ENCODE measurements at places on chromosomes 6 and 20.

DNA sequence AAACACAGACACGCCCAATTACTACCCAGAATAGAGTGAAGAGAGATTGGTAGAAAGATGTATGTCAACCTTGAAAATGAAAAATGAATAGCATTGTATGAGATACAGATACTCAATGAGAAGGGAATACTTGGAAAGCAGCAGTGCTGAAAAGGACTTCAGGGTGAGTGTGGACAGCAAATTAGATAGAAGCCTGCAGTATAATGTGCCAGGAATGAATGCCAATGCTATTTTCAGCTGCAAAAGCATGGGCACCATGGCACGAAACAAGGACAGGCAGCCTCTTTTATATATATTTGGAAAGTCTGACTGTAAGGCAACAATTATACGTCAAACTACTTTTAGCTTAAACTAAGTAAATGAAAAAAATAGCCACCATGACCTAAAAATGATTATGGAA is 118.2 kb downstream of the PTCHD4 start:
- DNase-seq, result no peak

DNA sequence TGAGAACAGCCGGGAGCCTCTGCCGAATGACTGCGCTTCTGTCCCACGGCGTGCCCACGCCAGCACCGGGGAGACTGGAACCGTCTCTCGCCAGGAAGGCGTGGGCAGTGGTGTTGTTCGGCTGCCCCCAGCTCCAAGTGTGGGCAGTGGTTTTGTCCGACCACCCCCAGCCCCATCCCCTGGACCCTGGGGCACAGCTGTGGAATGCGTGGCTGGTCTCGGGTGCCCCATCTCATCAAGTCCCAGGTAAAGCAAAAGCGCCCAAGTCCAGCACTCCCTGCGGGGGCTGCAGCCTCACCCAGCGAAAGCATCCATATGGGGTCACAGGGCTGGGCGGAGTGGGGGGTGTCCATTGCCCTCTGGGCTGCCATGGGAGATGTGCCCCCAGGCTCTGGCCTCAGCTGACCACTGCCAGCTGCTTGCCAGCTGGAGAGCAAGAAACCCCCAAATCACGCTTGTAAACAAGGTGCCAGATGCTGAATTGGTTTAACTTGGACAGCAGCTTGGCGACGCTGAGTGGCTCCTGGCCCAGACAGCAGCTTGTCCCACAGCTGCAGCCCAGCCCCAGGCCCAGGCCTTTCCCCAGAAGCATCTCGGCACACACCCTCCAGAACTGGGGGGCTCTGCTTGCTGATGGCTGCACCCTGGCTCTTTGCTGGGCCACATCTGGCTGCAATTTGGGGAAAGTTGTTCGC is 4.5 kb downstream of the CABLES2 start:
- no peak for DNase-seq

GRCh38 chr6:53321701-53322100 is 27.0 kb downstream of the ELOVL5 start:
- no peak for DNase-seq

DNA sequence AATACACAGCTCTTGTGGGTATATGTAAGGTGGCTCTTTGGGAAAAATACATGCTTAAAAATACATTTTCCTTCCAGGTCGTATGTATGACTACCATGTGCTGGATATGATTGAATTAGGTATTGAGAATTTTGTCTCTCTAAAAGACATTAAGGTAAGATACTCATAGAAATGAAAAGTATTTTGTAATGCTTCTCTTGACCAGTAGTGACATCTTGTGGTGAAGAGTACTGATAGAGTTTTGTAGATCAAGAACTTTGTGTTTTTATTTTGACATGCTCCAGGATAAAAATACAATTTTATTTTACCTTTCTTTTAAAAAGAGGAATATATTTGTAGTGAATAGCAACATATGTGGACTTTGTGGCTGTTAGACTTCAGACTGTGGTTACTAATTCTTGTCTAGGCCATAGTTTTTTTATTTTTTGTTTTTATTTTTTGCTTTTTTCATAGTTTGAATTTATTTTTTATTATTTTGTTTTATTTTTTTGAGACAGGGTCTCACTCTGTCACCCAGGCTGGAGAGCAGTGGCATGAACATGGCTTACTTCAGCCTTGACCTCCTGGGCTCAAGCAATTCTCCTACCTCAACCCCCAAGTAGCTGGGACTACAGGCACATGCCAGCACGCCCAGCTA is 17.9 kb downstream of the RPF2 start:
- DNase-seq, result peak; percentile 47

GRCh38 chr6:57021086-57021720 is 25.3 kb upstream of the KIAA1586 start:
- DNase-seq, result peak; percentile 60

GRCh38 chr6:36320475-36320874 is 16.2 kb downstream of the BNIP5 start:
- no peak for DNase-seq

DNA sequence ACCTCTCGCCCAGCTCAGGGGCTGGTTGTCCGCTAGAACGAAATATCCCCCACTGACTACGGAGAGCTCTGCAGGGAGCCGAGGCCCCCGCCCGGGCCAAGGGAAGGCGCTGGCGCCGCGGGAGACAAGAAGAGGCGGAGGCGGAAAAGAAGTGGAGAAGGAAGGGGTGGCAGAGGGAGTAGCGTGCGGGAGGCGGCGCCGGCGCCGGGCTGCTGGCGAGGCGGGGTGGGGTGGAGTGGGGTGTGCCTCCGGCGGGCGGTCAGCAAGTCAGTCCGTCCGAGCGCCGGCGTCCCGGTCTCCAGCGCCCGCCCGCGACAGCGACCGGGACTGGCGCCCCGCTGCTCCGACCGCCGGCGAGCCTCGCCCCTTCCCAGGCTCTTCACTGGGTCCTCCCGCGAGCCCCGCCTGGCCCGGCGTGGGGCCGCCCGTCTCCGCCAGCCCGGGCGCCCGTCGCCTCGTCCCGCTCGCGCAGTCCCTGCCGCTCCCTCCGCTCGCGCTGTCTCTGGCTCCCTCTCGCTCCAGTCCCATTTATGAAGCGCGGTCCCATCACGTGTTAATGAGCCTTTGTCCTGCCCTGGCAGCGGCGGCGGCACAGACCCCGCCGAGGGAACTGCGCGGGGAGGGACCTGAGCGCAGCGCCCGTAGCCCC is at the start of gene CNR1:
TSS of gene CNR1 (minus strand) at position 504 of the 649 bp plus-strand sequence. CDS start 21,073 bp downstream, outside the sequence.
- peak; percentile 79 for DNase-seq

DNA sequence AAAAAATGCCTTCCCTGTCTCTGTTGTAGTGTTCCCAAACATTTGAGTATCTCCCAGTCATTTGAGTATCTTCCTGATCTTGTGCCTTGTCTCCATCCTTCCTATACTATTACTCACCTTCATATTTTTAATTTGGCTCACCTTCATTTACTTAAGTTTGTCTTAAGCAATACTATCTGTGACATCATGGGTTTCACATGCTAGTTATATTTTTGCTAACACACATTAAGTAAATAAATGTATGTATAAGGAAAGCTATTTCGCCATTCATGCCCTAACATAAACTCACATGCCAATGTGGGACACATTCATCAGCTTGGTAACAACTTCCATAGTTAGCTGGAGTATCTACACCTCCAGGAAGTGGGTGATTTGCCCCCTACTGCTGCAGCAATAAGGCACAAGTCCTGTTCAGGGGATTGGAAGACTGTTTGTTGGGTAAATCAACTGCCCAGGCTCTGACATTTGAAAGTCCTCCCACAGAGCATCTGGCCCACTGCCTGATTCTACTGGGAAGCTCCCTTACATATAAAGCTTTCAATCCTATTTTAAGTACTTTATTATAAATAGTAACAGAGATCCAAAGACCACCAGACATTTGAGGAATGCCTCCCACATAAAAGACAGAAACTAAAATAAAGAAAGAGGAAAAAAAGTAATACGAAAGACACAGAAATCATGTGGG is 132.3 kb downstream of the ISM1 start:
- DNase-seq, result no peak

GRCh38 chr6:68144667-68145066 is 490.4 kb upstream of the ADGRB3 start:
- DNase-seq, result no peak

DNA sequence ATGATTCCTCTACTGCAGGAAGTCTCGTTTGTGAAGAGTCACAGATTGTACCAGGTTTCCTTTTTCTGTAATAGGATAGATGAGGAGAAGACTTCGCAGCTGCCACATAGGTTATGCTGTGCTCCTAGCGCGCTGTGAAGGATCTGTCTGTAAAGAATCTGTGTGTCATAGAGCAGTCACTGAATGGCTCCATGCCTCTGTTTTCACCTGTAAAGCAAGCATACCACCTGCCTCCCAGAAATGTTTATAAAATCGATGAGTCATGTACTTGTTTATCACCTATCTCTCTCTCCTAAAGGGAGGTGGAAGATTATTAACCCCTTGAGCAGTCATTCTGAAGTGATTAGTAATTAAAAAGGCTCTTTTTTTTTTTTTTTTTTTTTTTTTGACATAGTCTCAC is 86.6 kb downstream of the TFAP2B start:
- no peak for DNase-seq

GRCh38 chr20:13648291-13649228 is 9.8 kb upstream of the TASP1 start:
- no peak for DNase-seq

- no peak for DNase-seq
These were observed 2.0 kb downstream of the ZNF318 start for GRCh38 chr6:43367245-43367984.

DNA sequence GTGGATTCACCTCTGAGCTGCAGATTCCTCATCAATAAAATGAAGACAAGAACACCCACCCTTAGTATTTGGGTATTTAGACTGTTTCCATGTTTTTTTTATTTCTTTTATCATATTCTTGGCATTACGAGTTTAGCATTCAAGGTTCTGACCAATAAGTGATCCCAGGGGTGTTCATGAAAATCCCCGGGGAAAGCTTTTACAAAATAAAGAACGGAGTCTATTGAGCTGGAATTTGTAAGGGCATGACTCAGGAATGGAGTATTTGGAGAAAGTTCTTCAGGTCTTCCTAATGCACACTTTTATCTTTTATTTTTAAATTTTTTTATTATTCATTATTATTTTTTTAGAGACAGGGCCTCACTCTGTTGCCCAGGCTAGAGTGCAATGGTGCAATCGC is 19.4 kb upstream of the TOX2 start:
- DNase-seq, result no peak

DNA sequence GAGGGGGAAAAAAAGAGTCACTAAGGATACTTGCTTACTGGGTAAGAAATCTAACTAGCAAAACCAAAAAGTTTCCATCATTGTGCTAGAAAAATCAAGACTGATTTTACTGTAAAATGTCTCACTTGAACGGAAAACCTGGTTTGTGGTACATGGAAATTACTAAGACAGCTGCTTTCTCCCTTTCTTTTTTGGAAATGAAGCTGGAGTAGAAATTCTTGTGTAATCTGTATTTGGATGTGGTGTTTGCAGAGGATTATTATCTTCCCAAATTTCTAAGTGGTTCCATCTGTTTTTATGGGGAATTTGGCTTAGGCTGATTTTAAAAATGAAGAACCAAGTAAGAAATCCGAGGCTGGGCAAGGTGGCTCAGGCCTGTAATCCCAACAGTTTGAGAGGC is 20.4 kb downstream of the EPB41L2 start:
- no peak for DNase-seq

DNA sequence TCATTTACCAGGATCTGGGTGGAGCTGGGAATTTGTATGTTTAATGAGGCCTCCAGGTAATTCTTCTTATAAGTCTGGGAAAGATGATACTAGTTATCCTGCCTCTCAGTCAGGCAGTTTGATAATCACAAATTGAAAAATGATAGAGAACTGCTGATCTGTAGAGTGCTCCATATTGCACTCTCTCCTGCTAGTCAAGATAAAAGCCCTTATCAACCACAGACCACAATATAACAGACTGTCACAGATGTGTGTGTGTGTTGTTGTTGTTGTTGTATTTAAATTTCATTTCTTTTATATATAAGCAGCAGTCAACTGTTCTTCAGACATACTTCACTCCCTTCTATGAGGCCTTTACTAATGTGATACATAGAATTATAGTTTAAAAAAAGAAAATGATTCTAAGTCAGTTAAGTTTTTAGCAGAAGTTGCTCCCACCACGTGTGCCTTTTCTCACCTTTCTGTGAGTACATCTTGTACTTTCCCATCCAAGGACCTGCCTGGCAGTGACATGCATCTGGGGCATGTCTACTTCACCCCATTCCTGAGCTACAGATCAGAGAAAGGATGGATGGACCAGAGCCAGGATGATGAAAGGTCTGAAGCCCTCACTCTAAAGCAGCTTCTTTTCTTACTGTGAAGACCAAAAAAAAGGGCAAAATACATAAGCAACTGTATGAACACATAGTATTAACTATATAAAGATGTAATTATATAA is 29.8 kb downstream of the TENT5A start:
- no peak for DNase-seq

DNA sequence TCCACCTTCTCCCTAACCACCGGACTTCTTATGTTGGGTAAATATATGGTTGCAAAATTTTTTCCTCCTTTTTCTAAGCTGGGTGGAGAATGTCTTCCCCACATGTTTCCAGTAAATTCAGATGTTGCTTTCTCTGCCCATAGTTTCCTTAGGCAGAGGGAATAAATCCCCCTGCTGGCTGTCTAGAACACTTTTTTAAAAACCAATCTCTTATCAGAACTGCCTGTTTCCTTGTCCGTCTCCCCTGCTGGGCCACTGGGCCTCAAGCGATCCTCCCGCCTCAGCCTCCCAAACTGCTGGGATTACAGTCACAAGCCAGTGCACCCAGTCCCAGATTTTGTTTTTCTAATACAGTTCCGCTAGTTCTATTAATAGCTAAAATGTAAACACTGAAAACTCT is 9.9 kb upstream of the WFDC2 start:
- no peak for DNase-seq

DNA sequence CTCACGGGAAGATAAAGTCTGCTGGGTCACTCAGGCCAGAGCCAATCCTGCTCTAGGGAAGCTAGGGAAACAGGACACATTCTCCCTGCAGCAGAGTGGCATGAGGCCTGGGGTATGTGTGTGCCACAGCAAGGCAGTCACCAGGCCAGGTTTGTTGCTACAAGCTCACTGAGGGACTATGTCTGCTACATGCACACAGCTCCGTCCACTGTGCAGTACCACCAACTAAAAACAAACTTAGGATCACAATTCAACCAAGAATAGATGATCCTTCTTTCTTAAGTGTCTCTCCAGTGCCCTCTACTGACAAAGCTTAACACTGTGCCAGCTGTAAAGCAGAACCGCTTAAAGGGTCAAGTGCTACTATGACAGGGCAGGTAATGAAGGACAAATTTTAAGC is 192.5 kb downstream of the PTPRK start:
- no peak for DNase-seq

DNA sequence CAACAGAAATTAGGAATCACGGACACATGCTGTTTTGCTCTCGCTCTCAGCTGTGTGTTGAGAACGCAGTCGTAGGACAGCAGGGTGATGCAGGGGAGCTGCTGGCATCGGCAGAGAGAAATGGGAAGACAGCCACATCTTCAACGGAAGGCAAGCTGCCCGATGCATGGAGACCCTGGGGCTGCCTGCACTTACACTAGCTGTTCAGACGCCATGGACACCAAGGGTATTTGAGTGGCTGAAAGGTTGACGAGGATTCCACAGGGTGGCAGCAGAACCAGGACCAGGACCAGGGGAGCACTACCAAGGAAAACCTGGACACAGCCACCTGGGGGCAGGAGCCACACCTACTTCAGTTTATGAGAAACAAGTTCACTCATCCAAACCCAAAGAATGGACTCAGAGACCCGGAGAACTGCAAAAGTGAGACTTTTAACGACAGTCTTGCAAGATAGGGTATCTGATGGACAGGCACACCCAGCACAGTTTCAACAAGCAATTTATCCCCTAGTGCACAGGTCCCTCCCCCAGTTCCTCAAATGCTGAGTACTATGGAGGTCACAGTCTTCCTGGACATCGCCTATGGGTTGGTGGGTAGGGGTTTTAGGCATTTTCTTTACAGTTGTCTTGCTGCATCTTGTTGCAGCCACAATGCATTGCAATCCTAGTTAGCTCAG is 56.3 kb upstream of the ENTPD6 start:
- DNase-seq, result no peak

GRCh38 chr6:167669870-167670802 is 156.6 kb upstream of the AFDN start:
- no peak for DNase-seq

All from astrocyte of the hippocampus (primary cell).